Inflammatory macrophage (primary cell): ENCODE measurements at places on chromosomes 1 and 21.
A peak's percentile ranks its signal among the peaks of the same experiment; 100 is the strongest.

GRCh38 chr1:213733705-213734104, 254.1 kb upstream of the PROX1 start:
- no peak for DNase-seq

DNA sequence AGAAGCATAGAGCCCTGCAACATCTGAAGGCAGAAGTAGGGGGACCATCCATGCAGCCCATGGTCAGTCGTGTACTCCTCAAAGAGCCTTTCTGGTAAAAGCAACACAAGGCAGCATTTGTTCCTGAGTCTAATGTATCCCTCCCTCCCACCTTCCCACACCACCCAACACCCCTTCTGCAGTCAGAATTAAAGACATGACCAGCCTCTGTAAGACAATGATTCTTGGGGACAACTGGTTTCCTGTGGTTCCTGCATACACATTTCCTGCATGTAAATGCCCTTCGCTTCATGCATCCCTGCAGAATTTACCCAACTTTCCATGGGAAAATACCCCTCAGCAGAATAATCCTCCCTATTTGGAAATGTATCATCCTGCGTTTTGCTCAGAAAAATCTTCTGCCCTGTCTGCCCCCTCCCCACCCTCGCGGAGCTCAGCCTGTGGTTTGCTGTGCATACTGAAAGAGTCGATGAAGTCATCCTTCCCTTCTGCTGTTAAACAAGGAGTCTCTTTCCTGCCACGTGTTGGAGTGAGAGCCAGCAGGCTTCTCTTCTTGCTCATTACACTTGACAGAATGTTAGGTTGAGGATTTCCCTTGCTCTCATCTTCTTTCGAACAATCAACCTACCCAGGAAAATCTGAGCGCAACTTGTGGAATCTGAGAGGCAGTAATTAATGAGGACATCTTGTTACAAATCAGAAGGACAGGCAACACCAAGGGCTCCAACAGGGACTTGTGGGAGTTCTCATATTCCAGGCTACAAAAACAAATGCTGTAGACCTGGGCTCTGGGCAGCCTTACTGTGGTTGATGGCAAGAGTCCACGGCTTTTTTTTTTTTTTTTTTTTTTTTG, 4.7 kb downstream of the TNN start:
- peak; percentile 73 for DNase-seq

DNA sequence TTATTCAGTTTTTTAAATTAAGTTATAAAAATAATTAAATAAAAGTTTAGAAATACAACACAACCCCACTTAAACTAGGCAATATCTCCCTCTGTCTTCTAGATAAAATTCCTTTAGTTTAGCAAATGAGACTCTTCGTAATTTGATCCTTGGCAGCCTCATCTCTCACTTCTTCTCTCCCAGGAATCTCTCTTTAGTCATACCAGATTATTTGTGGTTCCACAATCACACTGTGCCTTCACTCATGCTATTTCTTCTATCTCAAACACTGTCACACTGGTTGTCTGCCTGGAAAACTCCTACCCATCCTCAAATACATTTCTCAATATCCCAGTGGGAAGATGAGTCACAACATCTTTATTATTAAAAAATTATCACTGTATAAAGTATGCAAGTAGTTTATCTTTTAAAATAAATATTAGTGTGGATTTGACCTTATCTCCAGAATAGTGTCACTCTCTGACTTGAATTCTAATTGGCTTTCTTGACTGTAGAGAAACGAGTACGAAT, 195.5 kb downstream of the KCNH1 start:
- no peak for DNase-seq

- DNase-seq = peak; percentile 2
These were observed 216.0 kb upstream of the NFIA start for GRCh38 chr1:60866226-60866900.

- DNase-seq = no peak
These were observed 22.6 kb downstream of the CLCA1 start for GRCh38 chr1:86491171-86491950.

DNA sequence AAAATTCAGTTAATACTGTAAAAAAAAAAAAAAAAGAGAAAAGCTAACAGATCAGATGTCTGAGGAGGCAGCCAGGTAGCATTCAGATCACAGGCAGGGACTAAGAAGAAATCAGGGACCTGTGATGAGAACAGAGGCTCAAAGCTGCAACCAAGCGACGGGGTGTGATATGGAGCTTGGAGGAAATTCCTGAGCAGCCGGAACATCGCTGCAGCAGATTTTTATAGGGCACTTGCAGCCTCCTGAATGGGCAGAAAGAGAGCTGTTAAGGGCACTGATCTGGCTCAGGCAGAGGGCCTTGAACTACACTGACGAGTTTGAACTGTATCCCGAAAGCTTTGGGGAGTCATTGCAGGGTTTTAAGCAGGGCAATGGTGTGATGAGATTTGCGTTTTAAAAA, 315.4 kb downstream of the ADGRL2 start:
- no peak for DNase-seq

GRCh38 chr1:184987696-184988095, 13.4 kb upstream of the NIBAN1 start:
- DNase-seq = peak; percentile 50

DNA sequence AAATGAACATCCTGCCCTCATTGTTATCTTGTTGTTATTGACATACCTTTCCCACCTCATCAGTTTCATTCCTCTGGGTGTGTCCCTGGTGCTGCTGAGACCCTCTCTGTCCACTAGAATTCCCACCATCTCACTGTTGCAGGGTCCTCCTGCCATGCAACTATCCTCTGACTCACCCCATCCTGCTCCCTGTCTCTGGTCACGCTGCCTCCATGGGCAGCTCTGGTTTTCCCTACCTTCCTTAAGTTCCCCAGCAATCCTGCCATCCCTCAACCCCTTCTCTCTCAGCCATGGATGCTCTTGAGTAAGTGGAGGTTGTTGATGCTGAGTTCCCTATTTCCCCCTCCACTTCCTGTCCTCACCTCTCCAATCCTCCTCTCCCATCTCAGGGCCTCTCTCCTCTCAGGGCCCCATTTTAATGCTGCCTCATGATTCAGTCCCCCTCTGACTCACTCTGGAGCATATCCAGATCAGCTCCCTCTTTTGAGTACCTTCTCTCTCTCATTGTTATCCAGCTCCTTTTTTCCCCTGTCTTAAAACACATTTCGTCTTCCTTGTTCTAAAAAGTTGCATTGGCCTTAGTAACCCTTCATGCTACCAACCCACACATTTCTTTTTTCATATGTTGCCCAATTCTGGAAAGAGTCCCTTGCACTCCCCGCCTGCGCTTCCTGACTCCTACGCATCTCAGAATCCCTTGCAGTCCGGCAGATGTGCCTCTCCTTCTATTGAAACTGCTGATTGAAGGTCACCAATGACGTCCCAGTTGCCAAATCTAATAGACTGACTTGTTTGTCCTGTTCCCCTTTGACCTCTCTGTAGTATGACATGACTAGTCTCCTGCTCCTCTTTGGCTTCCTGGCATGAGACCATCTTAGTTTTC, 92.0 kb downstream of the CNIH3 start:
- DNase-seq = peak; percentile 99

DNA sequence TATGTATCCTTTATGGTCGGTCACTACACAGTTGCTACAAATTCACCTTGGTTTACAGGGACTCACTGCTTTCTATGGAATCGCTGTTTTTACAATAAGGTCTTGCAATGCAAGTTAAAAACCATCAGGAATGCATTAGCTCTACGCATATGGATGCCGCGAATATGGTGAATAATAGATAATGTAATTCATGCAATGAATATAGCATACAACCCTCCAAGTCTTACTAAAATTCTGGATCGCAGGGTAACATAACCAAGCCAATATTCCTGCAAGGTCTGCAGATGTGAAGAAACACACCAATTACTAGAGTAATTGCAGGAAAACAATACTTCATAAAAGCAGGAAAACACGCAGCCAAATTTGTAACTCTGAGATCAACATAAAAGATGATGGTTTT, 75.6 kb upstream of the BACE2 start:
- no peak for DNase-seq

DNA sequence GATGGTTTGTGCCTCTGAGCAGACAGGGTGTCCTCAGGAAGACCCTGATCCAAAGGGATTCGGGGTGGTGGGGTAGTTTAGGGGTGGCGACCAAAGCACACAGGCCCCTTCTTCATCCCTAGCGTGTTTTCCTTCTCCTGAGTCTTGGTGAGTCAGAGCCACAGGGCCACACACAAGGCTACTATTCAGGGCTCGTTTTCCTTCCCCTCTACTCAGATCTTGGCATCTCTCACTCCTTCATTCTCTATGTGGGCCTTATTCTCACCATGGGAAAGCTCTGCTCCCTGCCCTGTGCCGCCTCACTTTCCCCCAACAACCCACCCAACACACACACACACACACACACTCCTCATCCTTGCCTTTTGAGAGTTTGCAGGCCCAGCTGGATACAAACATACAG, 43.6 kb upstream of the WNT2B start:
- DNase-seq = no peak

DNA sequence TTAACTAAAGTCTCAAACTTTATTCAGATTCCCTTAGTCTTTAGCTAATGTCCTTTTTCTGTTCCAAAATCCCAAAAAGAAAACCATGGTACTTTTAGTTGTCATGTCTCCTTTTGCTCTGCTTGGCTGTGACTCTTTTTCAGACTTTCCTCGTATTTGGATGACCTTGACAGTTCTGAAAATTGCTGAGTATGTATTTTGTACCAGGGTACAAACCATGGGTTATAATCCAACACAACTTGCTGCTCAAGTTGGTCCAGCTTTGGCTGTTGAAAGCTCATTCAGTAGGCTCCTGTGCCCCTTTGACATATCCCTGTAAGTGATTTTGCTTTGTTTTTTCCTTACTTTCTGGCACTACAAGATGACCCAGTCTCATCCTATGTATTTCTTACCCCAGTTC, 51.7 kb downstream of the PALMD start:
- no peak for DNase-seq

GRCh38 chr1:209607795-209608178, 24.3 kb downstream of the CAMK1G start:
- no peak for DNase-seq

DNA sequence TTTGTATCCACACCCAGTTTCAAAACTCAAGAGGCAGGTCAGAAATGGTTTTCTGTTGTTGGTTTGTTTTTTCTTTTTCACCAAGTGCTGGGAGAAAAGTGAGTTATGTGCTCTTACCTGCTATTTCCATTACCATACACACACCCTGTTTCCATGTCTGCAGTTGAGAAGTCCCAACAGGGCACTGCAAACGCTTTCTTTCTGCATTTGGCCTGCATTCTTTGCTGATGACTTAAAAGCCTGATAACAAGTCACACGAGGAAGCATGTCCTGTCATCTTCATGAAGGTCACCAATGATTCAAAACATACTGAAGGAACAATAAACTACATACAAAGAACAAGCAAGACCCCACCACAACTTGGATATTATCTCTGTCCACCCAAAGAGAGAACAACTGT, 24.8 kb upstream of the KCNE1 start:
- DNase-seq = no peak

DNA sequence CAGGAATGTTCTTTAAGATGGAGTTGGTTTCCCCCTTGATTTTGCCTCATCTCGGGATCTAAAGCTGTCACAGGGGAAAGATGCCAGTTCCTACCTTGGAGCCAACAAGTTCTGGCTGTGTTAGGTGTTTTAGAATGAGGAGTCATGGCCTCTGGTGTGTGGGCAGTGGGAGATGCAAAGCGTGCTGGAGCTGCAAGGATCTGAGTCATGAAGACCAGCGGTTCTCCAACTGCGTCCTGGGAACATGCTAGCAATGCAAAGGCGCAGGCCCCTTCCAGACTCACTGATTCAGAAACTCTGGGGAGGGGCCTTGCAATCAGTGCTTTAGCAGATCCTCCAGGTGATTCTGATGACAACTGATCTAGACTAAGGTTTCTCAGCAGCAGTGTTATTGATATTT, 109.1 kb downstream of the UCK2 start:
- no peak for DNase-seq

GRCh38 chr1:6180707-6181311, 688 bp upstream of the CHD5 start:
- no peak for DNase-seq

GRCh38 chr1:8570465-8570864, 247.0 kb downstream of the RERE start:
- no peak for DNase-seq

DNA sequence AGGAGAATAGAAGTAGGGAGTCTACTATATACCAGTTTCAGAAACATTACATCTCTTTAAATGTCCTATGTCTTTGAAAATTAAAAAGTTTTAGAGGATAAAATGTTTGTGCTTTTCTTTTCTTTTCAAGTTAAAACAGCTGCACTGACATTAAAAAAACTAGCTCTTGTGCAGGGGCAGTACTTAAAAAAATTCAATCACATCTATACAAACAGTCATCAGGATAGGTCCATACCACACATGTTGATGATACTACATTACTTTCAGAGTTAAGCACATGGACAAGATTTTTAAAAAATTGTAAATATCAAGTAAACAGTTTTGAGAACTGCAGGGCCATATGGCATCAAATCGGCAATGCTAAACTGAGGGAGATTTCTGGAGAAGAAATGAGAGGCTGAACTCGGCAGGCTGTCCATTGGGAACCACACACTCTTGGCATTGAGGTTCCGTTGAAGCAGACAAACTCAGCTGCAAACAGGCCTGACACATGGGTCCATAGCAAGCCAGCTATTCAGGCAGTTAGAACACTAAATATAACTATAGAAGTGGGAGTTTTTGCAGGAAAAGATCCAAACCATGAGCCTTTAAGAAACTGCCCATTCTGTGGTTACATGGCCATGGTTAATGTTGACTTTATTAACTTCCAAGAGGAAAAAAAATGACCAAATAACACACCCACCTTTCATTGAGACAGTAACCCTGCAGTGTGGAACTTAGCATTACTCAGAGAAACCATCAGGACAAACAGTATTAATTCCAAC, 84.5 kb upstream of the BCL10 start:
- no peak for DNase-seq

DNA sequence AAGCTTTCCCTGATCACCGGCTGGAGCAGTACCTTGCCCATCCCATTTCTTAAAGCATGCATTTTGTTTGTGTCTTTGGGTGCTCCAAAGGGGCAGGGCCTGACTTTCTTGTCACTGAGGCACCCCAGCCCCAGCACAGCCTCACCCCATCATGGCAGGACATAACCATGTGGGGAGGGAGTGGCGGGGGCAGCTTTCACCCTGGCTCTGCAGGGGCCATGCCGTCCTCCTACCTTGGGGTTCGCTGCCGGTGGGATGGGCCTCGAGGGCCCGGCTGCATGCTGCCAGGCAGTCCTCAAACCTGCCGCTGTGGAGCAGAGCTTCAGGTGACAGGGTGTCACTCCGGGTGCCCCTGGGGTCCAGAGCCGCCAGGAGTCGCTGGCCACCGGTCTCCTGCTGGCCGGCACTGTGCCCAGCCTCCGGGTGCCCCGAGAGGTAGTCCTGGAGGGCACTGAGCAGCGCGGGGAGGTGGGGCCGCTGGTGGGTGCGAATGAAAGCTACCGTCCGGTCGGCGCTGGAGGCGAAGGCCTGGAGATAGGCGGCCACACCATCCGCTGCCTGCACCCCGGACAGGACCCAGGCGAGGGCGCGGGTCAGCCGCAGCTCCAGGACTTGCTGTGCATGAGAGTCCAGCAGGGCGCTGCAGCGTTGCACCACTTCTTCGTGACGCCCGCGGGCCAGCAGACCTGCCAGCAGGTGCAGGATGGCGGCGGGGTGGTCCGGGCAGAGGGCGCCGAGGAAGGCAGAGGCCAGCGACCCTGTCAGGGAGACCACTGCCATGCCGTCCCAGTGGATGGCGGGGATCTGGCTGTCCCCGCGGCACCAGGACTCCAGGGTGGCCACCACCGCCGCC, 1.5 kb downstream of the TTC34 start:
- DNase-seq = no peak

GRCh38 chr1:41713557-41714327, 205.0 kb downstream of the HIVEP3 start:
- no peak for DNase-seq

- peak; percentile 54 for DNase-seq
These were observed 14.2 kb downstream of the UTP11 start for GRCh38 chr1:38026592-38027200.
